ENCODE measurements at places on chromosomes 1 and 21.

GRCh38 chr1:2381741-2382620 lies 9.4 kb downstream of the MORN1 start:
- peak; percentile 74 for DNase-seq

DNA sequence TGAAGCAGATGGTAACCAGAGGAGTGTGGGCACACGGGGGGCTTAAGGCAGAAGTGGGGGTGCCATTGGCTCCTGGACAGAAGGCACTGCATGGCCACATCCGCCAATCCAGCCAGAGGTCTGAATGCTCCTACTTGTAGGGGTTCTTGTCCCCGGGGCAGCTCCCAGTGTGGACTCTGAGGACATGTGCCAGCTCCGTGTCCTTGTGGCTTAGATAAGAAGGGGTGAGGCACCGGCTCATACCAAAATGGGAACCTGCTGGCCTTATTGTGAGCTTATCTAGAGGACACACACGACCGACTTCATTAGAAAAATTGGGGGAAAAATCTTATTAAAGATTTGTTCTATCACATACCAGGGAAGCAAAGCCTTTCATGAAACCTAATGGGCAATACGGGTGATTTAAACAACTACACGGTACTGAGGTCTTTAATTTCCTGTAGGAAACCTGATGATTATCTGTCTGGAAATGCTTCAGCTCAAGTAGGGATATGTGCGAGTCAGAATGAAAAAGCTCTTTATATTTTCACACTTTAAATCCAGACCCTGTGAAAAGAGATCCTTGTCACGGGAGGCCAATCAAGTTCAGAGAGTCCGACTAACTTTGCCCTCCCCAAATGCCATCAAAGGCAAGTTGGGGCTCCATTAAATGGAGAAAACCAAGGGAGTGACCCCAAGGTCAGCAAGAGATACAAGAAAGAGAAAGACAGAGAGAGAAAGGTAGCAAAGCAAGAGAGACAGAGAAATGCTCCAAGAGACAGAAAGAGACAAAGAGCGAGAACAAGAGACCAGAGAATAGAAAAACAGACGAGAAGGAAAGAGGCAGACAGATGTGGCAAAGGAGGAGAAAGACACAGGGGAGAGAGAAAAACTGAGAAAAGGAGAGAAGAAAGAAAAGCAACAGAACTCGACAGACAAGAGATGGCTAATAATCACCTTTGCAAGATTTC lies 14.1 kb upstream of the KCNN3 start:
- no peak for DNase-seq

- DNase-seq, result no peak
Observed at GRCh38 chr1:62229468-62229867, 34.8 kb downstream of the L1TD1 start.

DNA sequence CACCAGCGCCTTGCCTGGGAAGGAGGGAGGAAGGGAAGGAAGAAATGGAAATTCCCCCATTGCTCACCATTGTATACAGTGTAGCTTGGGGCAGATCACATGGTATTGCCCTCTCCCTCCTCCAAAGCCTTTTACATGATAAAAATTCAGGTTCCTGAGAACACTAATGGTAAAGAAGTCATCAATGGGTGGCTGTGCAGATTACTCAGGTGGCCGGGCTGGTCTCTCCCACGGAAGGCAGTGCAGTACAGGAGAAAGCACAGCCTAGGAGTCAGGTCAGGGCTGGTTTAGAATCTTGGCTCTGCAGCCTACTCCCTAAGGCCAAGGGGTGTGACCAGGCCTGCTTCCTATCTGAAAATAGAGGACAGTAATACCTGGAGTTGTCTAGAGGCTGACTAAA lies 107.9 kb downstream of the SUSD4 start:
- DNase-seq, result no peak

DNA sequence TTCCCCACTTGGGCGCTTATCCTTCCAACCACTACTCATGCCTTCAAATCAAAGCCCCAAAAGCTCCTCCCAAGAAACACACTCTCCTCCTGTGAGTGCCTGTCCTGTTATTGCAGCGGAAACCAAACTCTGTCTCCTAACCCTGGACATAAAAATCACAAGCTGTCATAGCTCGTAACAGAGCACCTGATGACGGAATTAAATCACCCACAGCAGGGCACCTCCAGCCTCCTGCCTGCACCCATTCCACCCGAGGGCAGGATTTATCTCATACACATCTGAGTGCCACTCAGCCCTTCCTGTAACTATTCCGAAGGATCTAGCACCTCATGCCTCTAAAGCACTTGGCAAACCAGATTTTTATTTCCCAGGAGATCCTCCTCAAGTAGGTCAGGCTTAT lies 100.9 kb downstream of the ASTN1 start:
- no peak for DNase-seq

GRCh38 chr1:112006416-112007025 lies 17.1 kb upstream of the KCND3 start:
- DNase-seq, result no peak

DNA sequence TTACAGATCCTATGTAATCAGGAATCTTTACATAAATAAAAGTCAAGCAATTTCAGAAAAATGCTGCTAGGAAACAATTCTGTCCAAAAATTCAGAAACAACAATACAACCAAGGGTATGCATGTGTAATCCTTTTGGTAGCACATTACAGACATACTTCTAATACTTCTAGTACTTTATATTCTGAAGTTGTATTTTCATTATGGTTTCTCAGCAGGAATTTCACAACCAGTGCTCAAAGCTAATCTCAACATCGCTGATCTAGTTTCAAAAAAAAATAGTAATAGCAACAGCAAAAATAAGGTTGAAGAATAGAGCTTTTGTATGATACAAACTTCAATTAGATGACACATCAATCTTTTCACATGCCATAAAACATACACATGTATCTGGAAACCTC lies 545.2 kb downstream of the LTN1 start:
- DNase-seq, result peak; percentile 73

Data from fibroblast of skin of abdomen (primary cell).